ENCODE measurements at places on chromosomes 1 and 21. TPM values are rescaled to one million over a fixed set of nuclear protein-coding genes. Genes with fewer than 3 reads are reported as not detected.

DNA sequence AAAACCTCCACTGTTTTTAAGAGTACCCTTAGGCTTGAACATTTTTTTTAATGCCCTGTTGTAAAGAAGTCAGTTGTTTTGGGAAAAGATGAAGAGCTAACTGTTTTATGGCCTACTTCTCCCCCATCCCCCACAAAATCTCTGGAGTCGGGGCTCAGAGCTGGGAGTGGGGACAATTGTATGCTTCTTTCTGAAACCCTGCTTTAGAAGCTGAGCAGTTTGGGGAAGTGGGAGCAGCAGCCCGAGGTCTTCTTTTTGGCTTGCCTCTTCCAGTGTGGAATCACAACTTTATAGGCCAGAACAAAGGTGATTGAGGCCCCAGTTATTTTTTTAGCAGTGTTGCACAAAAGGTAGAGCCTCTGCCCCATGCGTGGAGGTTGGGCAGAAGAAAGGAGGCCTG lies 25.2 kb downstream of the PPP2R5A start:
- no peaks in the 10 kb centered on the region for H3K27me3 ChIP-seq
- peaks cover 50% of the 10 kb centered on the region for H3K4me1 ChIP-seq
- H3K27ac ChIP-seq = peak overlapping the region; percentile 24
- no peak for DNase-seq

DNA sequence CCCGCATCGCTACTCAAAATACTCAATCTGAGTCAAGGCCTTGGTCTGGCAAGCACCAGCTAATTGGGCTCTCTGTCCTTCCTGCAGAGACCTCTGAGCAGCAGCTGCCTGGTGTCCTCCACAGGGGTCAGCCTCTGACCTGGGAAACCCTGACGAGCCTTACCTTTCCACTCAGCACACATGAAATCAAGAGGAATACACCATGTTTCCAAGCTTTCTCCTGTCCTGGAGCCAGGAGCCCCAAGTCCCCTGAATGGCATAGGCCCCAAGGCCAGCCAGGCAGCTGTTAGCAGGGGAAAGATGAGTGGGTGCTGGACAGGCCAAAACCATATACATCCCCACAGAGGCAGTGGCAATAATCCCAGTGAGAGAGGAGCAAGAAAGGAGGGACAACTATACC lies 27.2 kb upstream of the TSPEAR start:
- no peak overlapping the region for H3K4me3 ChIP-seq
- no peaks in the 10 kb centered on the region for H3K27me3 ChIP-seq
- no peaks in the 10 kb centered on the region for H3K36me3 ChIP-seq
- DNase-seq = no peak
- H3K27ac ChIP-seq = no peak overlapping the region
- no peaks in the 10 kb centered on the region for H3K4me1 ChIP-seq

DNA sequence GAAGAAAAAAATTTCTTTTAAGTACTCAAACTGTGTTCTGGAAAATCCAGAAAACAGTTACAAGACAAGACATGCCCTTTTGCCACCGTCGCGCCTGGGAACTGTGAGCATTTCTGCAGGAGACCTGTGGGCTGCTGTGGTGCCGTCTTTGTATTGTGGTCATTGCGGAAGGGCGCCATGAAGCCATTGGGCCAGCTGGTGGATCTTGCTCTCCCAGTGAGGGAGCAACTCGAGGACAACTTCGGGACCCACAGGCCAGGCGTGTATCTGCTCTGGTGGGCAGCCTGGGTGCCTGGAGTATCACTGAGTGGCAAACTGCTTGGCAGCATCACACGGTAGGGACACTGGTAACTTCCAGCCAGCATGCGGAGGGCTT lies 3.8 kb upstream of the THEMIS2 start:
- no peaks in the 10 kb centered on the region for H3K27me3 ChIP-seq
- peaks cover 56% of the 10 kb centered on the region for H3K4me1 ChIP-seq
- H3K27ac ChIP-seq = peak overlapping the region; percentile 93
- peak overlapping the region; percentile 87 for H3K4me3 ChIP-seq
- no peak for DNase-seq

DNA sequence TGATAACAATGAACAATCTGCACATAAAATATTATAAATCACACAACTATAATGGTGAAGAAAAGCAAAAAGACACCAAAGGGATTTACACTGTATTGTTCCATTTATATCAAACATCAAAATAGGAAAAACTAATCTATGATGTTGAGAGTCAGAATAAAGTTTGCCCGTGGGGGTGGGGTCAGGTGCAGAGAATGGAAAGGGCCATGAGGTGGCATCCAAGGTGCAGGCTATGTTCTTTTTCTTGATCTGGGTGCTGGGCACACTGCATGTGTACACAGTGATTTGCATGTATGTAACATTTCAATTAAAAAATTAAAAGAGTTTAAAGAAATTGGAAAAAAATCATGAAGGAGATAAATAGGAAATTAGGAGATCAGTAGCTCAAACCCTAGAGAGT lies 127.3 kb downstream of the DSCAM start:
- H3K27me3 ChIP-seq = peaks cover 4% of the 10 kb centered on the region
- H3K27ac ChIP-seq = no peak overlapping the region
- no peak for DNase-seq

CASQ1 gene
- total RNA-seq = not detected

GRCh38 chr1:213864091-213864490 lies 123.7 kb upstream of the PROX1 start:
- H3K27me3 ChIP-seq = no peaks in the 10 kb centered on the region
- H3K27ac ChIP-seq = no peak overlapping the region
- H3K36me3 ChIP-seq = no peaks in the 10 kb centered on the region
- H3K4me1 ChIP-seq = no peaks in the 10 kb centered on the region
- DNase-seq = no peak
- no peak overlapping the region for H3K4me3 ChIP-seq

- H3K4me3 ChIP-seq = no peak overlapping the region
- peaks cover 12% of the 10 kb centered on the region for H3K27me3 ChIP-seq
- no peak overlapping the region for H3K27ac ChIP-seq
- H3K4me1 ChIP-seq = no peaks in the 10 kb centered on the region
- DNase-seq = no peak
These were observed 30.9 kb upstream of the FCRL4 start for GRCh38 chr1:157628773-157629172.

DNA sequence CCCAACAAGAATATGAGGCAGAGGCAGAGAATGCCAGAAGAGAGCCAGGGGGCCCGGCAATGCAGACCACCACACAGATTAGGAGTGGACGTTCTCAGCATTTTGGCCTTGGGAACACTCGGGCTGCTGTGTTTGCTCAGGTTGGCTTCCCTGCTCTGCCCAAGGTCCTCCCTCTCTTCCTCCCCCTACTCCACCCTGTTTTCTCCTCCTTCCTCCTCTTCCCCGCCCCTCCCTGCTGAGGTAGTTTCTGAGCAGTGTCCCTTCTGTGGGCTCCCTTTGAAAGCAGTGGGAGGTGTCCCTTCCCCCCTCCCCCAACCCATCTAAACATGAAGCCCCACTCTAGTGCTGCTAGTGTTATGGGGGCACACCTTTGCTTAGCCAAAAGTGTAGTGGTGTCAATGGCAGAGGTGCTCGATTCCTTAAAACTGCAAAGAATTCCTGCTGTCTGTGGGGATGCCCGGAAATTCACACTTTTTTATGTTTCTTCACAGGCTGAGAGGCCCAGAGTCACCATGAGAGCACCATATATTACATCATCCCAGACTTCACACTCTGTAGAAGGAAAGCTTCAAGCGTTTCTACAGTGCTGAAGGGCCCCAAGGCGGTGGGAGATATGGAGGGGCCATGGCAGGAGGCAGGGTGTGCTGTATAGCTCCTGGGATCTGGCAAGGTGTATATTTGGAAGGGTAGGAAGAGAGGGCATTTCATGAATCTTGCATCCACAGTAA lies at the start of gene HHIPL2:
TSS of gene HHIPL2 (minus strand) at position 161 of the 728 bp plus-strand sequence. CDS start at position 101, 60 bp downstream.
- H3K4me1 ChIP-seq = no peaks in the 10 kb centered on the region
- H3K4me3 ChIP-seq = no peak within 1 kb of the TSS
- DNase-seq = no peak
- H3K36me3 ChIP-seq = no peaks in the 10 kb centered on the region

CBR3 gene
- total RNA-seq = 19.2 TPM

KCNN3 gene
- total RNA-seq = 0.10 TPM

GRCh38 chr1:67916140-67916886 lies 83.0 kb upstream of the GNG12 start:
- no peaks in the 10 kb centered on the region for H3K36me3 ChIP-seq
- H3K27me3 ChIP-seq = no peaks in the 10 kb centered on the region
- DNase-seq = no peak
- no peaks in the 10 kb centered on the region for H3K4me1 ChIP-seq
- no peak overlapping the region for H3K27ac ChIP-seq

GRCh38 chr1:233452724-233453123 lies 125.2 kb downstream of the MAP3K21 start:
- H3K4me3 ChIP-seq = no peak overlapping the region
- no peak overlapping the region for H3K27ac ChIP-seq
- H3K27me3 ChIP-seq = peaks cover 6% of the 10 kb centered on the region
- DNase-seq = no peak

GRCh38 chr21:16004523-16004922 lies 274.7 kb downstream of the USP25 start:
- no peak for DNase-seq
- no peaks in the 10 kb centered on the region for H3K36me3 ChIP-seq
- H3K4me3 ChIP-seq = no peak overlapping the region
- H3K4me1 ChIP-seq = no peaks in the 10 kb centered on the region
- no peaks in the 10 kb centered on the region for H3K27me3 ChIP-seq

KRTAP10-11 gene
- total RNA-seq = not detected

- H3K27me3 ChIP-seq = peaks cover 19% of the 10 kb centered on the region
- H3K4me1 ChIP-seq = no peaks in the 10 kb centered on the region
- no peaks in the 10 kb centered on the region for H3K36me3 ChIP-seq
- DNase-seq = no peak
These were observed 818 bp upstream of the TFAP2E start for GRCh38 chr1:35572296-35572695.

GRCh38 chr21:16587141-16587581 lies 857.4 kb downstream of the USP25 start:
- DNase-seq = no peak
- no peak overlapping the region for H3K27ac ChIP-seq
- H3K4me3 ChIP-seq = no peak overlapping the region
- no peaks in the 10 kb centered on the region for H3K4me1 ChIP-seq
- no peaks in the 10 kb centered on the region for H3K27me3 ChIP-seq

DNA sequence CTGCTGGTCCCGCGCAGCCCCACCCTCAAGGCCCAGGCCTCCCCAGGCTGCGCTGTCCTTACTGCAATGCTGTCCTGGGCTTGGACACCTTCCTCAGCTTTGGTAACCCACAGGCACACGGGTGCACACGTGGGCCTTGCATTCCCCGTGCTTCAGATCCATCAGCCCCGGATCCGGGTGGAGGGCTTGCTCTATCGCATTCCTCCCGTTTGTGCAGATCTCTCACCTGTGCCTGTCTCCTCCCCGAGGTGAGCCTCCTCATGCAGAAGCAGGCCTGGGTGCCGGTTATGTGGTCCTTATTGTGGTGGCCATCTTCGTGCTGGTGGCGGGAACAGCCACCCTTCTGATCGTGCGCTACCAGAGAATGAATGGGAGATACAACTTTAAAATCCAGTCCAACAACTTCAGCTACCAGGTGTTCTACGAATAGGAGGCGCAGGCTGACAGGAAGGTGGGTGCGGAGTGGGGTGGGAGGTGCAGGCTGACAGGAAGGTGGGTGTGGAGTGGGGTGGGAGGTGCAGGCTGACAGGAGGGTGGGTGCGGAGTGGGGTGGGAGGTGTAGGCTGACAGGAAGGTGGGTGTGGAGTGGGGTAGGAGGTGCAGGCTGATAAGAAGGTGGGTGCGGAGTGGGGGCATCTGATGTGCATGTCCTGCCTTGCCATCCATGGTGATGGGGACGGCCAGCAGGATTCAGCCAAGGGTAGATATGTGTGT lies 66.2 kb downstream of the UMODL1 start:
- H3K4me3 ChIP-seq = no peak overlapping the region
- DNase-seq = no peak
- H3K27me3 ChIP-seq = no peaks in the 10 kb centered on the region
- no peaks in the 10 kb centered on the region for H3K36me3 ChIP-seq
- H3K4me1 ChIP-seq = no peaks in the 10 kb centered on the region

GRCh38 chr1:101178341-101178687 lies 58.5 kb upstream of the S1PR1 start:
- peak overlapping the region; percentile 69 for H3K4me3 ChIP-seq
- H3K27ac ChIP-seq = peak overlapping the region; percentile 100
- no peak for DNase-seq

DNA sequence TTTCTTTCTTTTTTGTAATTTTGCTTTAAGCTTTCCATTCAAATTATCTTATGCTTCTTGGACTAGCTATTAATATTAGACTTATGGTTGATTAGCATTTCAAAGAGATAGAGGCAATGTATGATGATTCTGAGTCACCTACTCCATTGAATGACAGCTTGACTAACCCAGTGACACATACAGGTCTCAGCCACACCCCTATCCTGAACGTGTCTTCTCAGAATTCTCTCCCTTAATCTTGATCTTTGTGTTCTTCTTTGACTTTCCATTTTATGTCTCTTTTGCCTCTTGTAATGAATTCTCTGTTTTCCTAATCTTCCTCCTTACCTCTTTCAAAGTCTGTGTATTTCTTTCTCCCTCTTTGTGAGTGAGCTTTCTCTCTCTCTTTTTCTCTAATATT lies 241.1 kb downstream of the PDE4B start:
- no peak overlapping the region for H3K4me3 ChIP-seq
- H3K36me3 ChIP-seq = no peaks in the 10 kb centered on the region

GRCh38 chr1:15625056-15625917 lies 8.0 kb downstream of the DDI2 start:
- no peak for DNase-seq
- H3K27ac ChIP-seq = peak overlapping the region; percentile 97
- H3K27me3 ChIP-seq = no peaks in the 10 kb centered on the region
- peaks cover 72% of the 10 kb centered on the region for H3K4me1 ChIP-seq

KCNJ6 gene
- total RNA-seq = not detected

TDRD5 gene
- total RNA-seq = not detected

OR2T35 gene
- total RNA-seq = not detected

FCER1G gene
- 1.8 TPM for total RNA-seq

DNA sequence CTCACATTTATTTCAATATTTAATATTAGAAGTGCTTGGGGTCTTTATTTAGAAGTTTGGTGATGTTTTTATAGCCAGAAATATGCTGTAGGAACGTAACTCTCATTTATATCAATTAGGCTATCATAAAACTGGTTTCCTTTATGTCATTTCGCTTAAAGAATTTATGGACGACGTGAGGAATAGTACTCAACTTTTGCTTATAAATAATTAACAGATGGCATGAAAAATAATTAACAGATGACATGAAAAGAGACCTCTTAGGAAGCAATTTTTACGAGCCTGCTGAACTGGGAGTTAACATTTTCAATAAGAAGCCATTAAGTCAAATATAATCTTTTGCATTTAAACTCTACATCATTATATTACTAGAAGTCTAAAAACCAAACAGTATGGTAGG lies 123.5 kb downstream of the OLFML2B start:
- peaks cover 9% of the 10 kb centered on the region for H3K4me1 ChIP-seq
- no peaks in the 10 kb centered on the region for H3K27me3 ChIP-seq
- no peak overlapping the region for H3K4me3 ChIP-seq

- H3K27me3 ChIP-seq = no peaks in the 10 kb centered on the region
- no peak overlapping the region for H3K4me3 ChIP-seq
- no peaks in the 10 kb centered on the region for H3K36me3 ChIP-seq
- no peak overlapping the region for H3K27ac ChIP-seq
- H3K4me1 ChIP-seq = no peaks in the 10 kb centered on the region
- no peak for DNase-seq
These were observed 822.2 kb downstream of the MRPL39 start for GRCh38 chr21:24785033-24785432.

FMO3 gene
- not detected for total RNA-seq

CFAP126 gene
- total RNA-seq = not detected

GRCh38 chr1:78055565-78056132 lies 9.9 kb downstream of the GIPC2 start:
- DNase-seq = no peak
- H3K4me3 ChIP-seq = no peak overlapping the region
- no peaks in the 10 kb centered on the region for H3K36me3 ChIP-seq
- peaks cover 7% of the 10 kb centered on the region for H3K4me1 ChIP-seq

LRRC53 gene
- not detected for total RNA-seq

EPHX1 gene
- 2.6 TPM for total RNA-seq

FAM72D gene
- 22.0 TPM for total RNA-seq

PRXL2B gene
- total RNA-seq = 34.8 TPM
